Lower leg skin (tissue), 4 donors: ENCODE measurements at places on chromosomes 4 and X.
A peak's percentile ranks its signal among the peaks of the same experiment; 100 is the strongest.

GRCh38 chr4:55032788-55033187 is 92.6 kb downstream of the KDR start:
- DNase-seq: no peak

- DNase-seq: no peak
Observed at GRCh38 chrX:17247144-17247543, 127.9 kb upstream of the NHS start.

DNA sequence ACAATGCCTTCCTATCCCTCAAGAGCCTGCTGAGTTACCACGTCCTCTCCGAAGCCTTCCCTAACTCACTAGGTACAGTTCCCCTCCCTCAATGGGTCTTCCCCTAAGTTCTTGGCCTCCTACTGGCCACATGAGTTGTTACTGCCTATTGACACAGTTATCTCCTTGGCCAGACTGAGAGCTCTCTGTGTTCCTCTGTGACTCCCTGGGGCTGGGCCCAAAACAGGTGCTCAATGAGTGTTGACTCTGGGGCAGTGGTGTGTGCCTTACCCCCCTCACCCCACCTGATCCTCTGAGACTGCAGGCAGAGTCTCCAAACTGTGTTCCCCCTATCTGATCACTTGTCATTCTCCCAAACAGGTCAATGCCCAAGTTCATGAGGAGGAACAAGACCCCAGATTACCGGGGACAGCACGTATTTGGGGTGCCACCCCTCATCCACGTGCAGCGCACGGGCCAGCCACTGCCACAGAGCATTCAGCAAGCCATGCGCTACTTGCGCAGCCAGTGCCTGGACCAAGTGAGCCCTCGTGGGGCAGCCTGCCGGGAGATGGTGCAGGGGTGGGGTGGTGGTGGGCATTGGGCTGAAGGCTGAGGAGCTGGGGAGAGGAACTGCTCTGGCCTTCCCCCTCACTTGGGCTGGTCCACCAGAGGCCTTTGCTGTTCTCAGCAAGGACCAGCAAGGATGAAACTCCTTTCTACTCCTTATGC is 72.6 kb downstream of the STARD8 start:
- peak; percentile 57 for DNase-seq

- DNase-seq: no peak
Observed at GRCh38 chr4:41505161-41505661, 32.7 kb upstream of the LIMCH1 start.

- no peak for DNase-seq
Observed at GRCh38 chr4:6350646-6351045, 81.0 kb downstream of the WFS1 start.

DNA sequence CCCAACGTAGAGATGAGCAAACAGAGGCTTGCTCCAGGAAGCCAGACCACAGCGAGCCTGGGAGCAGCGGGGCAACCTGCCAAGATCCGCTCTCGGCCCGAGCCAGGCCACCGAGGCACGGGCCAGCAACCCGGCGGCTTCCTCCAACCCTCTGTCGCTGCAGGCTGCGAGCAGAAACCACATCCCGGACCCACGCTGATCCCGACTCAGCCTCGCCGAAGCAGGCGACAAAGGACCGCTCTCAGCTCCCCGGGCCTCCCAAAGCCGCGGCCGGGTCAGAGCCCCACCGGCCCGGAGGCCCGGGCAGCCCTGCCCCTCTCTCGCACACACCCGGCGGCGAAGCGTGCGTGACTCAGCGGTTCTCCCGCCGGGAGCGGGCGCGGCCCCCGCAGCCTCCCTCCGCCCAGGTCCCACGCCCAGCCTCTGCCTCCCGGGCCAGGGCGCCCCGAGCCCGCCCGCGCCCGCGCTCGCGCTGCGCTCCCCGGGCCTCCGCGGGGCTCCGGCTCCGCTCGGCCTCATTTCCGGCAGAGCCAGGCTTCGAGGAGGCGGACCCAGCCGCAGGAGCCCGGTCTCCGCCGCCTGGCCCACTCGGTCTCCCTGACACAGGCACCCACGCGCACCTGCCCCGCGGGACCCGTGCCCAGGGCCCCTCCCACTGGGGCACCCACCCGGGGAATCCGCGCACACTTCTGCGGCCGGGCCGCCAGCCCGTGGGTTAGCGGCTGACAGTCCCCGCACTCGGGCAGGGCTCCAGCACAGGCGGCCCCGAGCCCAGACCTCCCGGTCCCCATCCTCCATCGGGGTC is 1.7 kb downstream of the PPP2R2C start:
- peak; percentile 15 for DNase-seq

DNA sequence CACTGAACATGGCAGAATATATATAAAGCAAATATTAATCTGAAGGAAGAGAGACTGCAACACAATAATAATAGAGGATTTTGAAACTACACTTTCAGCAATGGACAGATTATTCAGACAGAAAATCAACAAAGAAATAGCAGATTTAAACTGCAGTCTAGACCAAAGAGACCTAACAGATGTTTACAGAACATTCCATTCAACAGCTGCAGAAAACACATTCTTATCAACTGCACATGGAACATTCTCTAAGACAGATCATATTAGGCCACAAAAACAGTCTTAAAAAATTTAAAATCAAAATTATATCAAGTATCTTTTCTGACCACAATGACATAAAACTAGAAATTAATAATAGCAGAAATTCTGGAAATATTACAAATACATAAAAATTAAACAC is 27.1 kb downstream of the CENPE start:
- no peak for DNase-seq

- no peak for DNase-seq
Observed at GRCh38 chr4:163548481-163549243, 54.2 kb downstream of the TMA16 start.

DNA sequence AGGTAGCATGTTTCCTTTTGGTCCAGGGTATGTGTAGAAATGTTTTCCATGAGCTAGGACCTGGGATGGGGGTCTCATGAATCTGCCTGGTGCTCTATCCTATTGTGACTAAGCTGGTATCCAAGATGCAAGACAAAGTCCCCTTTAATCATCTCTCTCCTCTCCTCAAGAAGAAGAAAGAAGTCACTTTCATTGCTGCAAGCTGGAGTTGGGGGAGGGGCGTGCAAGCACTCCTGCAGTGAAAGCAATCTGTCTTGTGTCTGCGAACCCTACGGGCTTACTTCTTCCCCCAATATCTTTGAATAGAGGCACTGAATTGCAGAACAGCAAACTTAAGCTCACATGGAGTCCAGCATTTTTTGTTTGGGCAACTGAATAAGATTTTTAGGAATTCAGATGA is 27.2 kb upstream of the GRPR start:
- DNase-seq: no peak

DNA sequence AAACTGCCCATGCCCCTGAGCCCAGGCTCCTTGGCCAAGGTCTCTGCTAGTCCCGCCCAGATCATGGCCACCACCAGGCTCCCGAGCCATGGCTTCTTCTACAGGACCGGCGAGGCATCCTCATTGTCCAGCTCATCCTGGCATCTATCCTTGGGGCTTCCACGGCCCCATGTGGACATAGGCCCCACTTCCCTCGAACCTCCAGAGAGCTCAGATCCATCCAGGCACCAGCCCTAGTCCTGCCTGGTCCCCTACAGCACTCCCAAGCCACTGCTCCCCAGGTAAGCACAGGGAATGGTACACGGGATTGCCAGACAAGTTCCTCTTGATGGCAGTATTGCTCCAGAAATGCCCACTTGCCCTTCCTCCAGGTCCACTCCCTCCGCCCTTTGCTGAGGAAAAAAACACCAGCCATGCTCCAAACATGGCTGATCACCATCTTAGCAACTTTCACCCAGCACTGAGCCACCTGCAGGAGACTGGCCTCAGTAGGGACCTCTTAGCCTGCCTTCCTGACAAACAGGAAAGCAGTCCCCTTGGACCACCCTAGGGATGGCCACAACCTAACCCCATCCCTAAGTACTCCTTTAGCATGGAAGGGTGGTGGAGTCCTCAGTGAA is 272.1 kb upstream of the AGTR2 start:
- no peak for DNase-seq

- no peak for DNase-seq
Observed at GRCh38 chrX:13152518-13153185, 108.2 kb upstream of the FAM9C start.

GRCh38 chr4:8770518-8771257 is 101.0 kb downstream of the HMX1 start:
- DNase-seq: no peak

- DNase-seq: no peak
Observed at GRCh38 chr4:10181745-10182445, 65.3 kb upstream of the WDR1 start.

GRCh38 chrX:149037281-149037870 is 467.7 kb downstream of the IDS start:
- DNase-seq: no peak

DNA sequence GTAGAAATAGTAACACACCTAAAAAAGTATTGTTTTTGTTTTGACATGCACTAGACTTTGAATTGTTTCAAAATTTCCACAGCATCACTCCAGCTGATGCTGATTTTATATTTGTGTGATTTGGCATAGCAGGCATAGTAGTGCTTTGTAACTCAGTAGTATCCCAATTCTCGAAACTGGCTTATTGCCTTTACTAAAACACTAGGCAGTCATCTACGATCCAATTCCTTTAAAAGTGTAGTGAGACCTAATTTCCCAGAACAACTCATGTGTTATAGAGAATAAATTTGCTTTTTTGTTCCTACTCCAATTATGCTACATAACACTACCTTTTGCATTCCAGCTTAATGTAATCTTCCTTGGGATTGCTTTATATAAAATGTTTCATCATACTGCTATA is 797.7 kb downstream of the ADGRL3 start:
- no peak for DNase-seq

GRCh38 chr4:159451006-159451405 is 348.1 kb downstream of the RAPGEF2 start:
- DNase-seq: no peak

- DNase-seq: no peak
Observed at GRCh38 chr4:84852081-84852480, 114.4 kb downstream of the WDFY3 start.

DNA sequence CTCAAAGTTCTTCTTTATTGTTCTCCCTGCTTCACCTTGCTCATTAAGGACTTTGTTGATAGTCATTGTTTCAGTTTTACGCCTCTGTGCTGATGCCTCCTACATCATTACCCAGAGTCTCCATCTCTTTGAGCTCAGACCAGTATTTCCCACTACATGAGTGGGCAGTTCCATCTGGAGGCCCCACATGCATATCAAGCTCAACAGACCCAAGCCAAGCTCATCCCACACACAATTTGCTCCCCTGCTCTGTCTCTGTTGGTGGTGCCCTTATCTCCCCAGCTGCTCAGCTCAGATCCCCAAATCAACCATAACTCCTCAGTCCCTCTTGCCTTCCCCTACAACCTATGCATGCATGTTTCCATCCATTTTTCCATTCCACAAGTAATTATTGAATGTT is 85.1 kb upstream of the EFNB1 start:
- peak; percentile 12 for DNase-seq

DNA sequence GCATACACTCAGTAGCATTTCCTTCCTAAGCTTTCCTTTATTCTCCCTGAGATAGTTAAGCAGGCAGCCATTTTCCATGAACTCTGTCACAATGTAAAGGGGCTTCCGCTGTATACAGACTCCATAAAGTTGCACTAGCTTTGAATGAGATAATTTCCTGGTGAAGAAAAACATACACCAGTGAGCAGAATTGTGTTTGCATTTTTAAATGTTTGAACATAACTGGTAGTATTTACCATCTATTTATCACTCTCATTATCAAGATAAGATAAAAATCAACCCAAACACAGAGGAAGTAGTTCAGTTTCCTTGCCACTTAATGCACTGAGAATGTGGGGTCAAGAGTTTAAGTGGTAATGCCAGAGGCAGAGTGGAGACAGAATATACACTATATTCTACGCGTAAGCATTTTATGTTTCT is 54.1 kb downstream of the TXK start:
- no peak for DNase-seq

GRCh38 chr4:168886351-168886750 is 123.7 kb downstream of the CBR4 start:
- no peak for DNase-seq

DNA sequence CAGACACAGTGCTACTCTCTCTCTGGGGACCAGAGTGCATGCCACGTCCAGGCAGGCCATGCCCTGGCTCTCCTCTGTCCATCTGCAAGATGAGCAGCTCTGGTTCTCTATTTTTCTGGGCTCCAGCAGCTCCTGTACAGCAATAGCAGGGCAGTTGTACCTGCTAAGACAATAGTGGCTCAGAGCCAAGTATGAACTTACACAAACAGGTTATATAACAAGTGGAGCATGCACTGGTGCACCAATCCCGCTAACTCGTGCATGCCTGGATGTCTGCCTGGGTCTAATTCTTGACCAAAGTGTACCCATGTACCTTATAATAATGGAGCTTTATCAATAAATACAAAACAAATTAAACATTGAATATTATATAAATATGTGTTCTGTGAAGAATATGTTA is 392.3 kb downstream of the CENPC start:
- DNase-seq: no peak
